T-helper 17 cell (primary cell): ENCODE measurements at places on chromosomes 6 and 20. TPM values are rescaled to one million over a fixed set of nuclear protein-coding genes. Genes with fewer than 3 reads are reported as not detected.

ABHD16B gene
- not detected for total RNA-seq

STK4 gene
- total RNA-seq = 271 TPM

MEI4 gene
- total RNA-seq = 0.20 TPM

OR2J3 gene
- not detected for total RNA-seq

OXT gene
- total RNA-seq = not detected

HLA-DPA1 gene
- 62.0 TPM for total RNA-seq

OOEP gene
- 0.40 TPM for total RNA-seq

TREM2 gene
- not detected for total RNA-seq

EDN1 gene
- total RNA-seq = 1.2 TPM

OPRM1 gene
- not detected for total RNA-seq
